Substantia nigra (tissue), 51 donors: ENCODE measurements at places on chromosomes 7 and 10.
A peak's percentile ranks its signal among the peaks of the same experiment; 100 is the strongest.

DNA sequence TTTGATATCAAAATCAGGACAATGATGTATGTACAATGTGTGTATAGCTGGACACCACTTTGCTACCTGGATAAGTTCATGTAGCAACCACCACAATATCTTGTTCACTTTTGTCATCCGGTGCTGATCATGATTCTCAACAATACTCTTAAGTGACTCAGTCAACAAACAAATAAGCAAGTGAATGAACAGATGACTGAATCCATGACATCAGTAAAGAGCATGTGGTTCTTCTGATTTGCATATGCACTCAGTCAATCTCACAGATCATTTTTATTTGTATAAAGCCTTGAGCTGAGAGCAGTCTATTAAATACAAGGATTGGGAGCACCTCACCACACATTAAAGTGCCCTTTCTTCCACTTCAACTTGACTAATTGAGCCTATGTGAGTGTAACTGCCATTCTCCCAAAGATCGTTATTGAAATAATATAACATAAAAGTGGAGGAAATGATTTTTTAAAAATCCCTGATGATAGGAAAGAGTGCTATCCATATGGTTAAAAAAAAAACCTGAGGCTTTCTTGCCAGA, 69.5 kb downstream of the NPSR1 start:
- DNase-seq = no peak

DNA sequence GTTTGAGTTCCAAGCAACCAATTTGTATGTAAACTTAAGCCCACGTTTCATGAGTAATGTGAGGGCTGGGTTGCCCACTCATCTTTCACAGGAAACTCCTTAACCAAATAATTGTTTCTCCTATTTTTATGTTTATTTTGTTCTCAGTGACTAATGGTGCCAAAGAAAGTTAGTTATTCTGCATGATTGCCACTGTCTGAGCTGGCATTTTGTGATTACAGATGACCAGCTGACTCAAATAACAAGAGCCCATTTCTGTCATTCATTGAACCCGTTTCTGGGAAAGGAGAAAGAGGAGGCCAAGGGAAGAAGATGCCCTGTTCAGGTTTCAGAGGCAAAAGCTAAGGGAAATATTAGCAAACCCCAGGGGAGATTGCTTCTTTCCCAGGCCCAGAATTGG, 186.9 kb upstream of the MYO3A start:
- no peak for DNase-seq

DNA sequence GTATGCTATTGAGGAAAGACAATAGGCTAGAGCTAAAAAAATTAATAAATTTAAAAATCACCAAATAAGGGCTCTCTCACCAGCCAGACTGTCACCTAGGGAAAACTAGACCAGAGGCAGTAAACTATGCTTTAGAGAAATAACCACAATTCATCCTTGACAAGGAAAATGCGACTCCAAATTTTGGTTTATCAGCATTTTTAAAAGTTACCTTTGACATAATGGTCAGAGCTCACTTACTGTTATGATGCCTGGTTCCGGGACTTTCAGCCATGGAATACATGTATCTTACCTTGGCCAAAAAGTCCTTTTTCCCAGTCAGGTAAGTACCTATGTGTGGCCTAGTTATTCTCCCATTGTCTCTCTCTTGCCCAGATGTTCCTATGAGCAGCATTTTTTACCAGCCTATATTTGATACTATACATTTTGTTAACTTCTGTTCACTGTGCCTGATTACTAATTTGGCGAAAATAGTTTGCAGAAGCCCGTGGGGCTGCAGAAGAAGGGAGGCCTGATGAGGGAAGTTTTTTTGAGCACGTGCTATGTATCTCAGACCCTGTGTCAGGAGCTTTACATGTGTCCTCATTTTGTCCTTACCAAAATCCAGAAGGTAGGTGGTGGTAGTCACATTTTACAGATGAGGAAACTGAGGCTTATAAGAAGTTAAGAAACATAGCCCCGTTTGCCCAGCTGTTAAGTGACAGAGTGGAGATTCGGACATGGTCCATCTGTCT, 149.7 kb downstream of the CELF2 start:
- no peak for DNase-seq

DNA sequence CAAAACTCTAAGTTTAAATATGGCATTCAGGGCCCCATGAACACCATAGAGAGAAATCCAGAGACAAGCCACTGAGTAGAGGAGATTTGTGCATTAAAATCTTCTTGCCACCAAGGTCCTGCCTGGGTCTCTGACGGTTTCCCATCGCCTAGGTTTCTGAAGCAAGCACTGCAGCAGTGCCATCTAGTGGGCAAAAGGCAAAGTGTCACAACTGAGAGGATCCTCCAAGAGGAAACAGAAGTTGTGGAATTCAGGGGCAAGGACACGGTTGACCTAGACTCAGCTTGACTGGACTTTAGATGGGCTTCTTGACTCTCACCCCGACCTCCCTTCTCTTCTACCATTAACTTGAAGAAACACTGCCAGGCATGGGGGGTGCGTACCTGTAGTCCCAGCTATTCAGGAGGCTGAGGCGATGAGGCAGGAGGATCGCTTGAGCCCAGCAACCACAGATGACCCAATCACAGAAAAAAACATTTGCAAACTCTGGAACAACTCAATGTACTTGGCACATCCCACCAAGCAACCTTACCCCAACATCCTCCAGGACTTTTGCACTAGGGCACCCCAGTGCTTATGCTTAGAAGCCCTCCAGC, 604.1 kb downstream of the GALNT17 start:
- DNase-seq = peak; percentile 38

GRCh38 chr7:154587792-154588191, 415.1 kb downstream of the PAXIP1 start:
- no peak for DNase-seq

DNA sequence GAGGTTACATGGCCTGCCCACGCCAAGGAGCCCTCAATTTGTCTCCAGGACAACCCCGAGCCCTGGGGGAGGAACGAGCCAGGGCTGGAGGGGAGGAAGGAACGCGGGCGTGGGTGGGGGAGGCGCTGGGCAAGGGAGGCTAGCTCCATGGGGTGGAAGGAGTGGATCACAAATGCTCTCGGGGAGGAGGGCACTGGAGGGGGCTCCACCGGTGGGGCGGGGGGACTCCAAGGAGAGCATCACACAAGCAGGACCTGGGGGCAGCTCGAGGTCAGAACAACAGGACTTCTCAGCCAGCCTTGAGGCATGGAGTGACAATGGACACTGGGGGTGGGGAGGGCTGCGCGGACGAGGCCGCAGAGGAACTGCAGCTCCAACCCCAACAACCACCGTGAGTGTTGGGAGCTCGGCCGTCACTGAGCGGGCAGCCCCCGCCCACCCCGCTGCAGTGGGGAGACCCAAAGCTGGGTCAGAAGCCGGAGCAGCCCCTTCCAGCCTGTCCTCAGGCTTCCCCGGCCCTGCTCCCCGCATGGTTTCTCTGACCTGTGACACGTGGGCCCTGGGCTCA, 41.1 kb downstream of the STK32C start:
- no peak for DNase-seq

- DNase-seq = no peak
Measured at GRCh38 chr7:77727527-77727926, 31.3 kb downstream of the RSBN1L start.

- DNase-seq = no peak
Measured at GRCh38 chr10:110067960-110068770, 60.4 kb downstream of the ADD3 start.

DNA sequence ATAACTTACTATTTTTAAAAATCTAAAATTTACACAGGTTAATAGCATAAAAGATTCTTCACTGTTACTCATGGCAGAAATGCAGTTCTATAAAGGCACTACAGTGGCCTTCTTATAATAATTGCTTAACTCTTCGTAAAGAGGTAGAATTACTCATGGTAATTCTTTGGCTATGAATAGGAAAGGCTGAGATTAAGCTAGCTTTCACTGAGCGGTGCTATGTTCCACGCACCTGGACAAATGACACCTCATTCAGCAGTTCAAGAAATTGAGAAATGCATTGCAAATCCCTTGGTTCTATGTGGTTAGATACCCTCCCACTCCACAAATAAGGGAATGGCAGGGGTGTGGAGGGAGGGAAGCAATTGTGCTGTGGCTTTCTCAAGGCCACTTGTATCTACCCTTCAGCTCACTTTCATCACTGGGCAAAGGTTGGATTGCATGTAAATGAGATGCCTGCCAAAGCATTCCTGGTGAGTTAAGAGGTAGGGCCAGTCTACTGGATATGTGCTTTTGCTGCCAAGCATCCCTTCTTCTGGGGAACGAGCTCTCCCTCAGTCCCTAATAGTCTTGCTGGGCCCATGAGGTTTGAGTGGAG, 210.9 kb downstream of the TEX36 start:
- DNase-seq = no peak

- no peak for DNase-seq
Measured at GRCh38 chr7:7529328-7529727, 6.3 kb downstream of the COL28A1 start.

DNA sequence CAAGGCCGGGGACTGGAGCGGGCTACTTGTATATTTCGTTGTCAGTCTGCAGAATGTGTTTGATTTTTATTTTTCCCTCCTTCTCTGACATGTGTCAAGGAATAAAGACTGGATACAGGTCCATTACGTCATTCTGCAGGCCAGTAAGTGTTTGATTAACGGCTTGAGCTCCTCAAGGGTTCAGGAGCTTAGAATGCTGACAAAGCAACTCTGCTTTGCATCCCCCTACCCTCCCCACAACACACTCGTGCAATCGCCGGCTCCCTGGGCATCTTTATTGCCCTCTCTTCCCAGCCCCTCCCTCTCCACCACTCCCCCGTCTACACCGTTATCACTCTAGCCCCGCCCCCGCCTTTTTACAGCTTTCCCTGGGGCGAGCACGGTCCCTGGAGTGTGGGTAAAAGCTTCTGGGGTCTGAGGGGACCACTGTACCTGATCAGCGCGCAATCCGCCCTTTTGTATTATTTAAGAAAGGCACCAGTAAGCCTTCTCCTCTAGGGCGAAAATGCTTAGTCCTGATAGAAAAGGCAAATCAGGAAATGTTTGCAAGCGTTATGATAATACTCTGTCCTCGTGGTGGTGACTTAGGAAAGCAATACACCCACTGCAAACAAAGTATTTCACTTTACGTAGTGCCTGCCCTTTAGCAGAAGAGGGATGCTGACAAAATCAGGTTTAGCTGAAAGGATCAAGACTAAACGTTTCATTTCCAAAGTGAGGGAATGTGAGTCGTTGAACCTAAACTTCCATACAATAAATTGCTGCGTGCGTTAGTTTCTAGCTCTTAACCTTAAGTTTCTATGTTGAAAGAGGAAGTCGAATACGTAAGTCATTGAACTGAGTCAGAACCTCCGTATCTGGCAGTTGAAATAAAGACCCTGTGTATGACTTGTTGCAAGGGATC, 1.4 kb upstream of the CREB5 start:
- DNase-seq = no peak

- no peak for DNase-seq
Measured at GRCh38 chr10:99630991-99631390, 10.8 kb upstream of the SLC25A28 start.

DNA sequence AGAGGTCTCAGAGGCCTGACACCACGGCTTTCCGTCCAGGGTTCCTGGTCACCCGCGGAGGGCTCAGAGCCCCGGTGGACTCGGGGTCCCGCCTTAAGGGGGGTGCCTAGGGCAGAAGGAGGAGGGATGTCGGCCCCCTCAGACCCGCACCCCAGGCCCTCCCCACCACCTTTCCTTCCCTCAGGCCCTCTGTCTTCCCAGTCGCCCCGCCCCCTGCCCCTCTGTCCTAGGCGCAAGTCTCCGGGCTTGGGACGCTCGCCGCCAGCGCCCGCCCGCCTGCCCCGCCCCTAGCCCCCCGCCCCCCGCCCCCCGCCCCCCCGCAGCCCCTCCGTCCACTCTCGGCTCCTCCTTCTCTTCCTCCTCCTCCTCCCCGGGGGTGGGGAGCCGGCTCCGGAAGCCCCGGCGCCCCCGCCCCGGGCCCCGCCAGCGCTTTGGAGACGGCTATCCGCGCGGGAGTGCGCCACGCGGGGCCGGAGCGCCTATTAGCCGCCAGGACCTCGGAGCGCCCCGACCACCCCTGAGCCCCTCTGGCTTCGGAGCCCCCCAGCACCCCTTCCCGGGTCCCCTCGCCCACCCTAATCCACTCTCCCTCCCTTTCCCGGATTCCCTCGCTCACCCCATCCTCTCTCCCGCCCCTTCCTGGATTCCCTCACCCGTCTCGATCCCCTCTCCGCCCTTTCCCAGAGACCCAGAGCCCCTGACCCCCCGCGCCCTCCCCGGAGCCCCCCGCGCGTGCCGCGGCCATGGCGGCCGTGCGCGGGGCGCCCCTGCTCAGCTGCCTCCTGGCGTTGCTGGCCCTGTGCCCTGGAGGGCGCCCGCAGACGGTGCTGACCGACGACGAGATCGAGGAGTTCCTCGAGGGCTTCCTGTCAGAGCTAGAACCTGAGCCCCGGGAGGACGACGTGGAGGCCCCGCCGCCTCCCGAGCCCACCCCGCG, at the start of gene AEBP1:
Gene AEBP1 (plus strand): TSS at position 423 of the 937 bp plus-strand sequence. CDS start 321 bp downstream, at position 744.
- no peak for DNase-seq

- no peak for DNase-seq
Measured at GRCh38 chr7:23938937-23939552, 229.0 kb downstream of the STK31 start.

- no peak for DNase-seq
Measured at GRCh38 chr7:130732980-130733930, 752 bp downstream of the KLF14 start.

- no peak for DNase-seq
Measured at GRCh38 chr7:152904698-152905097, 145.1 kb downstream of the ACTR3B start.

- DNase-seq = peak; percentile 10
Measured at GRCh38 chr7:37920849-37921805, 687 bp downstream of the EPDR1 start.

DNA sequence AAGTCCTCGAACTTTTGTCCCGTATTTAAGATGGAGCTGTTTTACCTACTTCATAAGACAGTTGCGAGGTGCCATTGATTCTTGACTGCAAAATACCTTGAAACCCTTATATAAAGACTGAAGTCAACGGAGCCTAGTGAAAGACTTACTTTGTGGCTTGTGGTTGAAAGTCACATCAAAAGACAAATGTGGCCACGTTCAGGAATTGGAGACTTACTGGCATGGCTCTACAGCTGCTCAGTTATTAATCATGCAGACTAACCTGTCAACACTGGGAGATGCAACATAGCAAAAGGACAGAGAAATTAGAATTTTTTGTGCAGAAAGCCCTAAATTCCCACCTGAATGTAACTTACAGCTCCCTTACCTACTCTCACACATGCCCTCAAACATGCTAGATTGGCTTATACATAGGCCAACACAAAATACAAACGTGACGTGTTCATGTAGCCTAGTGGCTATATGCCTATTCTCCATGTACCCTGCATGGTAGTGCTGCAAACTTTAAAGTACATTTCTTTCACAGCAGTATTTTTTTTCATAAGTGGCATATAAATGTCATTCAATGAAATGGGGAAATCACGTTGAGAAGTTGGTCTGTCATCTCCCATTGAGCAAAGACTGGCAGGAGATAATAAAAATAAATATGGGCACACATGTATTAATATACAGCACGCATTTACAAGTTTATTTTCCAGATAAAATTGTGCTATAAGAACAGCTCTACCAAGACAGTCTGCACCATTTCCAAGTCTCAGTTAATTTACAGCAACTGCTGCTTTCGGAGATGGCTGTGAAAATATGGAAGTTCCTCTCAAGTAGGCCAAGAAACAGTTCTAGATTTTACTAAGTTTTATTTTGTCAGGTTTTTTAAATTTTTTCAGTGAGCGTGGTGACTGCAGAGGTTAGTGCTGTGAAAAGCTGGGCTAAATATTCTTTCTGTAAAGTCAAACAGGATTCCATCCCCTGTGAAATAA, 170.4 kb upstream of the C7orf33 start:
- no peak for DNase-seq

GRCh38 chr7:40530292-40530691, 395.5 kb downstream of the SUGCT start:
- DNase-seq = no peak
